ENCODE measurements at places on chromosomes 4 and X.

GRCh38 chrX:118114971-118115370, 1.6 kb downstream of the KLHL13 start:
- DNase-seq: no peak

- no peak for DNase-seq
These were observed 2.1 kb downstream of the HSD17B11 start for GRCh38 chr4:87388901-87389300.

DNA sequence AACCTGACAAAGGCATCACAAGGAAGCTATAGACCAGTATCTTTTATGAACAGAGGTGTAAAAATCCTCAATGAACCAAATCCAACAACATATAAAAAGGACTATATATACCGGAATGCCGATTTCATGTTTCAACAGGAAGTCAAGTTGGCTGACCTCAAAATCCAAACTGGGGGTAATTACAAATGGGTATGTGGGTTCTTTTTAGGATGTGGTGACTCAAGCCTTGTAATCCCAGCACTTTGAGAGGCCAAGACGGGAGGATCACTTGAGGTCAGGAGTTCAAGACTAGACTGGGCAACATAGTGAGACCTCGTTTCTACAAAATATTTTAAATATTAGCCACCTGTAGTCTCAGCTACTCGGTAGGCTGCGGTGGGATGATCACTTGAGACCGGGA, 10.4 kb downstream of the PRSS48 start:
- DNase-seq: no peak

DNA sequence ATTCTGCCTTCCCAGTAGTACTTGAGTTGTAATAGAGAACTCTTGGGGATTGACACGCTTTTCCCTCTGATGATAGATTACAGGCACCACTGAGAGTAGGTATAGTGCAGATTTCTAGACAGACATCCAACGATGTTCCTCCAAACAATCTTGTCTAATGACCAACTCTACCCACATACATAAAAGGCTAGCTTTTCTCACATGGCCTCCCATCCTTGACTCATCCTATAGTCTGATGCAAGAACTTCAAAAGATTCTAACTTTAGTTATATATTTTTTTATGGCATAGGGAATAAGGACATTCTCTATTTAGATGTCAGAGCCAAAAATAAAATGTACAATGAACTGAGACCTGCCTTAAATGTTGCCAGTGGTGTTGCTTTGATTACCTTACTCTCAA, 60.9 kb downstream of the GLRA2 start:
- DNase-seq: no peak

GRCh38 chr4:9880406-9881197, 99.2 kb downstream of the DRD5 start:
- DNase-seq: no peak

GRCh38 chr4:5124876-5125275, 73.6 kb downstream of the STK32B start:
- no peak for DNase-seq

- DNase-seq: no peak
These were observed 780.7 kb downstream of the PCDH18 start for GRCh38 chr4:136751556-136751955.

DNA sequence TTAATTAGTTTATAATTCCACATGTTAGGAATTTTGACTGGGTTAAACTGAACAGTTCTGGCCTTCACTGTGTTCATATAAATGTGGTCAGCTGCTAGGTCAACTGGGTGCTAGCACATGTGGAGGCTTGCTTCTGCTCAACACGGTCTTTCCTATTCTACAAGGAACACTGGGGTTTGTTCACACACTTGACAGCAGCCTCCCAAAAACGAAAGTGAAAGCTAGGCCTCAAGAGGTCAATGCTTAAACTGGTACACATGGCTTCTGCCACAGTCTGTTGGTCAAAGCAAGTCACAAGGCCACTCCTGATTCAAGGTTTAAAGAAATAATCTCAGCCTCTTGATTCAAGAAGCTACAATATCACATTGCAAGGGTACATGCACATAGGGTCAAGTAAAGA, 126.5 kb downstream of the QDPR start:
- no peak for DNase-seq

DNA sequence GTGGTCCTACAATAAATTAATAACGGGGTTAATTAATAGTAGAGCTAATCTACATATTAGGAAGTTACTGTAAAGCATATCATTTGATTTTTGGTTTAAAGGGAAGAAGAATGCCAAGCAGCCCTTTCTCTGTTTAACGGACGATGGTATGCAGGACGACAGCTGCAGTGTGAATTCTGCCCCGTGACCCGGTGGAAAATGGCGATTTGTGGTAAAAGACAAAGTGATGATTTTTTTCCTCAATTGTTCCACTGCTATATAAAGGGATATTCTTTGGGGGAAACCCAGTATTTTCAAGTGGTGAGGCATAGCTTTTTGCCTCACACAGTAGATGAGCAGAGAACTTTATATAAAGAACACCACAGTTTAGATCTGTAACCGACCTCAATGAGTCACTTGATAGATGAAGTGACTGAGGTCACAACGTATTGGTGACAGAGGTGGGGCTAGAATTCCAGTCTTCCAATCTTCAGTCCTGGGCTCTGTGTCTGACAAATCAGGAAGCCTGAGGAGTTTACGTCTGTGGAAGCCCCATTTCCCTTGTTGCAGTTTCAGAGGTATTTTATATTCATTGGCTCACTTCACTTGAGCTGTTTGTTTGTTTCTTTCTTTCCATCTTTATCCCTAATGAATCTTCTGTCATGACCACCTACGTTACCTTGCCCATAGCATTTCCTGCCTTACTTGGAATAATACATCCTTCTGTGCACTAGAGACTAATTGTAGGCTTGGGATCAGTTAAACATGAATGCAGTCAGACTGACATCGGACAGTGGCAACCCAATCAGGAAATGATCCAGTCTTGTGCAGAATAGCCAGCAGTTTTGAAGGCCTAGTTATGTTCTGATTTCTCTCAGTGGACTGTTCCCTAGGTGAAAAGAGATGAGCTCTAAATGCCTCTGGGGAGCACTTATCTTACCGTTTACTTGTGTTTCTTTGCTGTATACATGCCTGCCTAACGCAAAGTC, 30.1 kb downstream of the ZRSR2 start:
- DNase-seq: no peak

DNA sequence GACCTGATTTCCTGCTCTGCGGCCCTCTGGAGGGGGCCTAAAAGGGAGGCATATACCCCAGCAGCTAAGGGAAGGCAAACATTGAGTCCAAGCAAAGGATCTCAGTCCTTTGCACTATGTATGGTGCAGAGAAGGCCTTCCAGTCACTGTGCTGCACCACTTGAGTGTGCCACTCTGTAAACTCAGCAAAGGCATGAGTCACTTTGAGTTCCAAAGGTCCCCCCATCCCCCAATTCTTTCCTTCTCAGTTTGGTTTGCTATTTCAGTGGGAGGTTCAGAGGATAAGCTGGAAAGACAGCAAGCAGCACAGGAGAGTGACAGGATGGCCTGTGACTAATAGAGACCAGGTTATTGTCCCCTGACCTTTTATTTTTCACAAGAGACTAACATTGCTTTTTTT, 131.3 kb downstream of the FHDC1 start:
- DNase-seq: no peak

DNA sequence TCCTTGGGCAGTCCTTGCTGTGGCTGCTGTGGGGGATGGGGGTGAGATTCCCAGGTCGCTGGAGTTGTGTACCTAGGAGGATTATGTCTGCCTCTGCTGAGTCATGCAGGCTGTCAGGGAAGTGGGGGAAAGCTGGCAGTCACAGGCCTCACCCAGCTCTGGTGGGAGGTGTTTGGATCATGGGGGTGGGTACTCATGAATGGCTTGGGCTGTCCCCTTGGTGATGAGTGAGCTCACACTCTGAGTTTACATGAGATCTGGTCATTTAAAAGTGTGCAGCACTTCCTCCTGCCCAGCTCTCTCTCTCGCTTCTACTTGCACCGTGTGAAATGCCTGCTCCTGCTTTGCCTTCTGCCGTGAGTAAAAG, 24.6 kb upstream of the PDLIM3 start:
- no peak for DNase-seq

DNA sequence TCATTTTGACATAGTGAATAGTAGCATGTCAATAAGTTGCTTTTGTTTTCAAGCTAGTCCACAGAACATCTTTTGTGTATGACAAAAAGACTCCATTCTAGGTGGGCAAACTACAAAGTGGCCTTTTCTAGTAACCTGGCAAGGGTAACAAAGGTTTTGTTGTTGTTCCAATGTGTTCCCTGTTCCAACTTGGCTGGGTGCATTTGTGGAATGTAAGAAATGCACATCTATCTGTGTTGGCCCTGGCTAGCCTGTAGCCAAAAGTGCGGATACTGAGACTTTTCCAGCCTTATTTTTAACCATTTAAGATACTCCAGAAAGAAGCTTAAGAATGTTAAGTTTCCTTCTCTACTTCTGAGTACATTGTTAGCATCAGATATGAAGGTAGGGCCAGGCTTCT, 118.7 kb upstream of the CHRDL1 start:
- no peak for DNase-seq

DNA sequence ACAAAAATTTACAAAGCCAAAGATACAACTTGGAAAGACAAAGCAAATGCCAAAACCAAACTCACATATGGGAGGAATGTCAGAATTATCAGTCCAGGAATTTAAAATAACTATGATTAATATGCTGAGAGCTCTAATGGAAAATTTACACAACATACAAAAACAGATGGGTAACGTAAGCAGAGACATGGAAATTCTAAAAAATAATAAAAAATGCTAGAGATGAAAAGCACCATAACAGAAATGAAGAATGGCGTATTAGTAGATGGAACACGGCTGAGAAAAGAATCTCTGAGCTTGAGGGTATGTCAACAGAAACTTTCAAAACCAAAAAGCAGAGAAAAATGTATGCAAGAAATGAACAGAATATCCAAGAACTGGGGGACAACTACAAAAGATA, 4.1 kb upstream of the MANBA start:
- DNase-seq: no peak

DNA sequence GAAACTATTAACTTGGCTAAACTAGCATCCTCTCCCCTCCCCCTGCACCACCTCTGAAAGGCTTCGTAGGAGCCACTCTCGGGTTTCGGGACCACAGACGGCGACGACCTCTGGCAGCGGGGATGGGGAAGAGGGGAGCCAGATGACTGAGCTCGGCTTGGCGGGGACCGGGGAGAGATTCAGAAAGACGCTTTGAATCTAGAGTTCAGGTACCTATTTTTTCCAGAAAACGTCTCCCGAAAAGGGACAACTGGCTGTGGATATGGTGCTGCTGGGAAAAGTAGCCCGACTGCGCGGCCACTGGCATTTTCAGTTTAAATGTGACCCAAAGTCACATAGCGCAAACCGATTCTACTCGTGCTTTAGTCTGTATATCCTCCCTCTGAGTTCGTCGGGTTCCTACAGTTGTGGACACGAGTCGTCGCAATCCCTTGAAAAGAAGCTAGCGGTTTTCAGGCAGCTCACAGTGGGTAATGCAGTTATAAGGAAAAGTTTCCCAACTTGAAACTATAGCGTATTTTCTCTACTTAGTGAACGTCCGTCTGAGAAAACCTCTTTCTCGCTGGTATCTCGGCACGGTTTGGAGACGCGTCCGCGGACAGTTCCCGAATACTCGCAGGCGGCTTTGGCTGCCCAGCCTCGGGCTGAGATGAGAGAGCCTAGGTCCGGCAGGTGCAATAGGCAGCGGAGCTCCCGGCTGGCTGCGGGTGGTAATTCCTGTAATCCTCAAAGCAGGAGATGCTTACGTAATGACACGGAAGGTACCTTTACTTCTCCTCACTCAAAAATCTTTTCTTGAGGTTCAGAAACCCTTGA, 1.3 kb downstream of the PARM1 start:
- DNase-seq: no peak

DNA sequence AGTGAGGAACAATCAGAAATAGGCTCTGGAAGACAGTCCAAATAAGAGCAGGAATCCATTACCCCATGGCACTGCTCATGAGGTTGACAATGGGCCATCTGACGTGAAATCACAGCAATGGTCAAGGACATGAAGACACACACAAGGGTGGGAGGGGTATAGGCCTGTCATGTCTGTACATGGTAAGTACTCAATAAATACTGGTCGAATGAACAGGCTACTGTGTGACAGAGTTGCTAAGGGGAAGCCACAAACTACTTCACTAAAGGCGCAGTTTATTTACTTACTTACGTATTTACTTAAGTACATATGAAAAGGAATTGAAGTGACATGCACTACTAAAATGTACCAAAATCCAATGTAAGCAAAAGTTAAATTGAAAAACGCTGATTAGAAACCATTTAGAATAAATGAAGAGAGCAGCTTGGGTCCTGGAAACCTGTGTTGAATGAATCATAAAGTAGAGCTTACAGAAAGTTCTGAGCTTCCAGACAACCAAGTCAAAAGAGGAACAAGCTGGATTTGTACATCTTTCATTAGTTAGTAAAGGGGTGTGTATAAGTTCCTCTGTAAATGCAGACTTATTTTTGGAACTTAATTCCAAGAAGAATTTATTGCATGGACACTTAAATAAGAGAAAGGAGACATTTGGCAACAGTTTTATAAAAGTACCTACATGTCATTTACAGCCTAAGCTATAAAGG, 32.7 kb downstream of the ALPK1 start:
- DNase-seq: no peak

- no peak for DNase-seq
These were observed 5.5 kb upstream of the TMEM255A start for GRCh38 chrX:120316587-120317283.

DNA sequence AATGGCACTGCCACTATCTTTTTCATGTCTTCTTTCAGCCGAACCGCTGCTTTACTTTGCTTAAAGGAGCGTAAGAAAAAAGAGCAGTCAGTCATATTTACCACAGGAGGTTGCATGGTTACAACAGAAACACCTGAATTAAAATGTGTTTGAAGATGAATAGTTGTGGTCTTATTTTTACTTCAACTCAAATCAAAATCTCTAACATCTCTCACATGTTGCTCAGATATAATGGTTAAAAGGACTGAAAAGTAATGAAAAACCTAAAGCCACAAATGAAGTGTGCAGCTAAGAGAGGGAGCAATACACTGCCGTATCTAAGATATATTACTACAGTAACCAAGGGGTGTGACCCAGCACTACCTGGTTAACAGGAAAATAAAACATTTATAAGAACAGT, 27.4 kb downstream of the FAM13A start:
- DNase-seq: no peak

DNA sequence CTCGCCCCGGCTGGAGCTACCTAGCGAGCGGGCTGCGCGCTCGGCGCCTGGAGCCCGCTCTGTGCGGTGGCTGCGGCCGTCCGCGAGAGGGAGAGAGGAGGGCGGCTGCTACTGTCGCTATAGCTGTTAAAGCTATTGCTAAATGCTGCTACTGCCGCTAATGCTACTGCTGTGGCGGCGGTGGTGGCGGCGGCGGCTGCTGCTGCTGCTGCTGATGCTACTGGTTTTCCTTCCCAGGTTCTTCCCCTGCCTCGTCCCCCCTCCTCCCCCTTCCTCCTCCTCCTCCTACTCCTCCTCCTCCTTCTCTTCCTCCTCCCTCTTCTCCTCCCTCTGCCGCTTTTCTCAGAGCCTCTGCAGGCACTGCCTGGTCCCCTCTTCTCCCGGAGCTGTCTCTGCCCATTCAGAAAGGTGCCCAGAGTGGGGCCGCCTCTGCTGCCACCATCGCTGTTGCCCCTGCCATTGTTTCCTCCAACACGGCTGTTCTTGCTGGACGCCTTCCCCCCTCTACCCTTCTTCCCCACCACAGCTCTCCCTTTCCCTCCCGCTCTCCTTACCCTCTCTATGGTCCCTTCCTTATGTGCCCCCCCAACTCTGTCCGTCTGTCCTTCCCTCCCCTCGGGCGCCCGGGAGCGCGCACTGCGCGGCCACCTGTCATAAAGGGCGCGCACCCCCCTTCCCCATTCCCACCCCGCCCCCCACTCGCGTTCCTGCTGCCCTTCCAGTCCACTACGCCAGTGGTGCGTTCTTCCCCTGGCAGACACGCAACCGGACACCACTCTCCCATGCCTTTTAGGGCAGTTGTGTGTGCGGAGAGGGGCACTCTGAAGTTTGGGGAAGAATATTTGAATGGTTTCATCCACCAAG, at the start of gene NEXMIF:
TSS of gene NEXMIF (minus strand) at position 228 of the 864 bp plus-strand sequence.
- DNase-seq: peak; percentile 1

All from iPS DF 6.9 (cell line).